ENCODE measurements at places on chromosomes 11 and 22.

DNA sequence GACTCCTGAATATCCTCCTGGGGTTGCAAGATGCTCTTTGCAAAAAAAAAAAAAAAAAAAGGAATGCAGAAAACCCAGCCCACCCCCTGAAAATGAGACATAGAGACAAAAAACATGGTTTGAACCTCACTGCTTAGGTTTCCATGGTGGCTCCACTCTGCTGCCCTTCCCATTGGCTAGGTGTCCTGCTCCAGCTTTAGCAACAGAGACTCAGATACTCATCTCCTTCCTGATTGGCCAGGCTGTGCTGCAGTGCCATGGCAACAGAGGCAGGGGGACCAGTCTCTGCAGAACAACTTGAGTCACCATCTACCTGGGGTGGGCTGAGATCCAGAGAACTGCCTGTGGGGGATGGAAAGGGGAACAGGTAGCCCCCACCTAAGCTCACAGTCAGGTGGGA, 17.4 kb upstream of the YWHAH start:
- DNase-seq: no peak

GRCh38 chr22:46761539-46762237, 762 bp upstream of the TBC1D22A start:
- DNase-seq: no peak

GRCh38 chr11:128525411-128526243, 61.7 kb downstream of the ETS1 start:
- DNase-seq: no peak

GRCh38 chr11:48193876-48194275, 22.7 kb upstream of the OR4B1 start:
- no peak for DNase-seq
